ENCODE measurements at places on chromosomes 7 and 10.

DNA sequence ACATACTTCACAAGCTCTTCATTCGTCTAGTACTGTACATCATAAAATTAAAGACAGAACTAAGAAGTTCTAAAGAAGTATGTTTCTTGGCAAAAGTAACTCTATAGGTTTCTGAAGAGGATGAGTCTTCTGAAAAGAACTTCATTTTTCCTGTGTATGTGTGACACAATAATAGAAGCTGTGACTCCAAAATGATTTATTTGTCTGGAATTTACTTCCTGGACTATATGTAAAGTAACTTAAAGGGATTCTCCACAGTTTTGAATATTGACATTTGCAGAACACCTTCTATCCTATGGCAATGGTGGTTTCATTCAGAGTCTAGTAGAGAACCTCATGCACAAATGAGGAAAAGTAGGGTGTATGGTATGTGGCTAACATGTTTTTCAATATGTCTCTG, 19.8 kb upstream of the CLDN12 start:
- DNase-seq, result no peak

- no peak for DNase-seq
These were observed 78.8 kb upstream of the MDFIC start for GRCh38 chr7:114843102-114843501.

GRCh38 chr10:63217120-63217605, 84.0 kb downstream of the NRBF2 start:
- DNase-seq, result no peak

DNA sequence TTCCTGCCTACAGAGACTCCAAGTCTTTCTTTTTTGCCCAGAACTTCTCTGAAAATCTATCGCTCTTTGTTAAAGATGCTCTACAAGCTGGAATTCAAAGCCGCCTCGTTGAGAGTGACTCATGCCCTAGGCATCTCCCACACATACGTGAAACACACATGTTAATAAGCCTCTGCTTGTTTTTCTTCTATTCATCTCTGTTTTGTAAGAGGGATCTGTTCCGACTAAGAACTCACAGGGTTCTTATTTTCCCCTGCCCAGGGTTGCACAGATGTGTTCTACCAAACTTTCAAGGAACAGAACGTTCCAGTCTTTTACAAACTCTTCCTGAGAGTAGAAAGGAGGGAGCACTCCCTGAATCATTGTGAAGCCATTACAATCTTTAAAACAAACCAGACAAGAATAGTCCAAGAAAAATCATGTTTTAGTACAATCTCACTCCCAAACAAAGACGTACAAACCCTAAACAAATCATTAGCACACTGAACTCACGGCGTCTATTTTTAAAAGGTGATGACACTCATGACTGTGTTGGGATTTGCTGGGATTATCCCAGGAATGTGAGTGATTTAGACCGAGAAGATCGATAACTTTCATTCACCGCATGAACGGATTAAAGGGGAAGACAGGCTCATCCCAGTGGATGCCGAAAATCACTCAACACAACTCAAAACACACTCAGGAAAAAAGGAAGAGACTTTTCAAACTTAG, 55.3 kb upstream of the INPP5A start:
- DNase-seq, result no peak

- no peak for DNase-seq
These were observed 37.3 kb downstream of the PAX2 start for GRCh38 chr10:100782461-100783244.

DNA sequence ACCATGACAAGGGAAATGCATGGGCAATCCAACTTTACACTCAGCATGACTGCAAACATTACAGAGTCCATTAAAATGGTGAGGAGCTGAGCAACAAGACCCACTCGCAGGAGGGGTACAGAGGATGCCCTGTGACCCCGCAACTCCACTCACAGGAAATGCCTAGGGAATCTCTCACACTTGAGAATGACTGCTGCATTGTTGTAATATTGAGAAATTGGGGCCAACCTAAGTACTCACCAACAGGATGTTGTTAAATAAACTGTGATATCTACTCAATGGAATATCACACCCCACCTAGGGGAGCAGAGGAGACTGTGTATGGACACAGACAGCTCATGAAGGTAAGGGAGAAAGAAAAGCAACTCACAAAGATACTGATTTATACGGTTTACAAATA, 53.4 kb upstream of the CAMK2B start:
- no peak for DNase-seq

DNA sequence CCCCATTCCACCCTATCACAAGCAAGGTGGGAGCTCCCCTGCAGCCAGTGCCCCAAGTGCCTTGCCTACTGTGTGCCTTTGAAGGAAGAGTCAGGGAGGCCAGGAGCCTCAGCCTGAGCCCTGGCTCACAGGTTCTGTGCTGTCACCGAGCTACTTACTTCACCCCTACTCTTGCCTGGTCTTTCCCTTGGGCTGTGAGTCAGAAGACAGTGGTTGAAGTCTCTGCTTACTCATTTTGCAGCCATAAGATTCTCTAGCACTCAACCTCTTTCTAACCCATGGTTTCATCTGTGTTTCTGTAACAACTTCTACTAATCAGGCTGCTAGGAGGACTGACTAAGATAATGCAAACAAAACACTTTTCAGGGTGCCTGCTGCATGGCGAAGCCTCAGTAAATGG, 114.5 kb downstream of the PLCE1 start:
- DNase-seq, result no peak

DNA sequence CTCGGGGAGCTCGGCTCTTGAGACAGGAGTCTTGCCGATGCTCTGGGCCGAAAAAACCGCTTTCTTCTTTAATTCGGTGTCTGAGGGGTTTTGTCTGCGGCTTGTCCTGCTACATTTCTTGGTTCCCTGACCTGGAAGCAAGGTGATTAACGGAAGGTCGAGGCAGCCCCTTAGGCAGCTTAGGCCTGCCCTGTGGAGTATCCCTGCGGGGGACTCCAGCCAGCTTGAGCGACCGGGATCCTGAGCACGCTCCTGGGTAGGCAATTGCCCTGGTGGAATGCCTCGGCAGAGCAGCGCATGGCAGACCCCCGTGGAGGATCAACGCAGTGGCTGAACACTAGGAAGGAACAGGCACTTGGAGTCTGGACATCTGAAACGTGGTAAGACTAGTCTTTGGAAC, 30.5 kb upstream of the GHITM start:
- no peak for DNase-seq

- DNase-seq, result no peak
These were observed 7.7 kb downstream of the CASP2 start for GRCh38 chr7:143295870-143296269.

GRCh38 chr7:39623732-39624441, 515 bp downstream of the RALA start:
- no peak for DNase-seq

- DNase-seq, result no peak
These were observed 105.3 kb upstream of the KCTD7 start for GRCh38 chr7:66523409-66523808.

- DNase-seq, result no peak
These were observed 65.9 kb upstream of the ADAM12 start for GRCh38 chr10:126454045-126454751.

DNA sequence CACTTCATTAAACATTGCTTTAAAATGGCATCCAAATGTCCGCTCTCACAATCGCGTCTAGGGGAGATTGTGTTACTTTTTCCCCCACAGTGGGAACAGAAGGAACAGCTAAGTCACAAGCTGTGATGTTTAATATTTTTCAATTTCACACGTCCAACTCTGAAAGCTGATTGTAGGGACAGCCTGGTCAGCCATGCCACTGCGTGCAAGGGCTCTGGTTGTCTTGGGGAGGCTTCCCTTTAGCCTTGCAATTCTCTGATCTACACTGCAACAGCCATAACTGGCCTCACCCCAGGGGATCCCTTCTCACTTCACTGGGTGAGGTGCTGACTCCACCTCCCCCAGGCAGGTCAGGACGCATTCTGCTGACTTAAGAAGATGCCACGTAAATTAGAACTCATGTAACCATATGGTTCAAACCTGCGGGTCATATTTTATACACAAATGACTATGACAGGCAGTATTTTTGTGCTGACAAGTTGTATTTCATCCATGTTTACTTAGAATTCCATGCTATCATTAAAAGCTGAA, 425.2 kb upstream of the NFE2L3 start:
- DNase-seq, result no peak

GRCh38 chr7:157122800-157123495, 15.8 kb upstream of the UBE3C start:
- no peak for DNase-seq

GRCh38 chr10:20677340-20677739, 219.8 kb downstream of the NEBL start:
- DNase-seq, result no peak

DNA sequence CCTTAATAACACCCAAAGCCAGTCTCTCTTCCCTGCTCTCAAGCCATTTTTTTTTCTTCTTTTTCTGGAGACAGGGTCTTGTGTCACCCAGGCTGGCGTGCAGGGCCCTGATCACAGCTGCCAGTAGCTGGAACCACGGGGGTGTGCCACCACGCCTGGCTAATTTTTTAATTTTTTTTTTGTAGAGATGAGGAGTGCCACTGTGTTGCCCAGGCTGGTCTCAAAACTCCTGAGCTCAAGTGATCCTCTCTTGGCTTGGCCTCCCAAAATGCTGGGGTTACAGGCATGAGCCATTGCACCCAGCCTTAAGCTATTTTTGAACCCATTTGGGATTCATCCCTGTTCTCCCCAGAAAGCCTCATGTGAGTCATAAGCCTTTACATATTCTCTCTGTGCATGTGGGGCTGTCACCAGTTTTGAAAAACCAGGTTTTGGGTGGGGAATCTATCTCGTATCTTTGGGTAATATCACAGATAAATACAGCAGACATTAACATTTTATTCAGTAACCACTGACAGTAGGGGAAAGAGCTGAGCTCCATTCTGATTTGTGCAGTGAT, 15.5 kb downstream of the ZNF487 start:
- no peak for DNase-seq

DNA sequence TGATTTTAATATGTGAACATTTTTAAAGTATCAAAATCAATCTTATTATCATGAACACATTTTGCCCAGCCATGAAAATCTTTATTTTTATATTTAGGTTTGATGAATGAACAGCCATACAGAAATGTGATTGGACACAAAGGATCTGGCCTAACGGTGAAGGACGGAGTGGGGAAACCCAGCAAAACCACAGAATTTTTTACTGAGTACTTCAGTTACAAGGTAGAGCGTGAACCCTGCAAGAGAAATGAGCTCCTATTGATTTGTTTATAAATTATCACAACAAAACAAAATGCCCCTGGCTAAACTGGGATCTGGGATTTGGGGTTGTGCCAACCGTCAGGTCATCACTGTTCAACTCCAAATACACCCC, 118.8 kb downstream of the JAZF1 start:
- DNase-seq, result no peak

DNA sequence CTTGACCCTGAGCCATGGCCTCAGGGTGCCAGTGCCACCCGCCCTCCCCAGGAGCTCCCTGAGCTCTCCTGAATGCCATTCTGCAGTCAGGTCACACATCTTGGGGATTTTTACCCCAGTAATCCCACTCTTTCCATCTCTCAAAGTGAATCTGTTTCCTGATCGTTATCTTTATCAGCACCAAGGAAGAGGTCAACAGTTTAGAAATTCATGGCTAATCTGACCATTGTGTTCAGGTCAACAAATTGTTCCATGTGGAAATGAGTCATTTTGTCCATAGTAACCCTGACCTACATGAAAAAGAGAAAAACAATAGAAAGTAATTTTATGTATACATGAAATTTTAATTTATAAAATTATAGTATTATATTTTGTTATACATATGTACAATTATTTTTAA, 28.8 kb upstream of the ZNF488 start:
- no peak for DNase-seq

DNA sequence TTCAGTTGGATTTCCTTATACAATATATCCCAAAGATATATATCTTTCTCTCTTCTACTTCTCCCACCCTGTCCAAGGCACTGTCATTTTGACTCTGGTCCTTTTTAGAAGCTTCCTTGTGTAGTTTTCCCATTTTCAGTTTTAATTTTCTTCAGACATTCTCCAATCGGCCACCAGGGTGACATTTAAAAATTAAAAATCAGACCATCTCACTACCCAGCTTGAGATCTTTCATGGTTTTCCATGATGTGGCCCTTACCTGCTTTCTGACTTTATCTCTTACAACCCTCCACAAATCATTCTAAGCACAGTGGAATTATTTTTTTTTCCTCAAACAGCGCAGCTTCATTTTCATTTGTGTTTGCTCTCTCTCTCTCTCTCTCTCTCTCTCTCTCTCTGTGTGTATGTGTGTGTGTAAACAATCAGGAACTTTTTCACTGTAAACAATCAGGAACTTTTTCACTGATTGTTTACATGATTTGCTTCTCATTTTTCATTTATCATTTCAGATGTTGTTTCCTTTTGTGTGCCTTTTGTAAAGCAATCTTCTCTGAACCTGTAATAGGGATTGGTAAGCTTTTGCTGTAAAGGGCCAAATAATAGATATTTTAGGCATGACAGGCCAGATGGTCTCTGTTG, 348.9 kb downstream of the ATRNL1 start:
- no peak for DNase-seq
